Activated naive CD4-positive, alpha-beta T cell treated with anti-CD3 and anti-CD28 coated beads, Interleukin-2, amount 10 ng/mL, durations not matched to agents 5 hours and 36 hours (primary cell): ENCODE measurements at places on chromosomes 6 and 20. TPM values are rescaled to one million over a fixed set of nuclear protein-coding genes. Genes with fewer than 3 reads are reported as not detected.

Gene XKR7
- total RNA-seq: 0.03 TPM

Gene SLC22A2
- not detected for total RNA-seq

Gene TGM3
- total RNA-seq: not detected

Gene PPP1R11
- 52.8 TPM for total RNA-seq

Gene FHL5
- not detected for total RNA-seq

Gene BNIP5
- not detected for total RNA-seq

Gene BPIFB4
- not detected for total RNA-seq

Gene TOMM34
- total RNA-seq: 14.0 TPM

Gene SLC39A7
- total RNA-seq: 39.6 TPM

Gene LY6G5B
- total RNA-seq: 20.3 TPM

Gene LAMA2
- not detected for total RNA-seq

Gene SLC22A3
- total RNA-seq: not detected

Gene ZCCHC3
- 25.8 TPM for total RNA-seq
